ENCODE measurements at places on chromosomes 12 and 14.

- DNase-seq: no peak
Observed at GRCh38 chr12:1922985-1923384, 4.5 kb upstream of the CACNA2D4 start.

DNA sequence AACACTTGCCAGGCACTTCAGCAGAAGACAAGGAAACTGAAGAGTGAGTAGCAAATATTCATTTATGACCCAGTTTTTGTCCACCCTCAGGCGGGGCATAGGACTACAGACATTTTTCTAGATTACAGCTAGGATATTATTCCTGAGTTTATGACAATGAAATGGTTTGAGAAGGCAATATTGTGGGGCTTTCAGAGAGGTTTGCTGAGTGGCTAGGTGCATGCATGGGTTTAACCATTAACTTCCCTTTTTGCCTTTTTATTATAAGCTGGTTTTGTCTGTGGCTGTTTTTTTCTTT lies 104.0 kb upstream of the BCAT1 start:
- DNase-seq: no peak

GRCh38 chr12:24467226-24467625 lies 481.7 kb downstream of the BCAT1 start:
- DNase-seq: no peak

DNA sequence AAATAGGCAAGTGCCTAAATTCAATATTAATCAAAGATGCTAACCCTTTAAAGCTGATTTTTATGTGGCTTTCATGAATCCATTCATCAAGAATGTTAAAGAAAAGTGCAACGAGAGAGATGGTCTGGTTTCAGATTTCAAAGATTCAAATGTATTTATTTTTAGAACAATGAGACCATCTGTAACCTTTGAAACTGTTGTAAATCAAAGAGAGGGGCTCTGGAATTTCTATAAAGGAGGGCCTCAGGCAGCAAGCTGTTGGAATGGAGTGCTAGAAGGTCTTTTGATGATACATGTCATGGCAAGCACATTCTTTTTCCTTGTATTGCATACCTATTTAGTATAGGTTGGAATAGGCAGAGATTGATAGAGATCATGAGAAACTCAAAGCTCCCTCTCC lies 433.0 kb downstream of the LRIG3 start:
- DNase-seq: no peak

GRCh38 chr12:8698879-8699278 lies 1.1 kb downstream of the RIMKLB start:
- DNase-seq: no peak

DNA sequence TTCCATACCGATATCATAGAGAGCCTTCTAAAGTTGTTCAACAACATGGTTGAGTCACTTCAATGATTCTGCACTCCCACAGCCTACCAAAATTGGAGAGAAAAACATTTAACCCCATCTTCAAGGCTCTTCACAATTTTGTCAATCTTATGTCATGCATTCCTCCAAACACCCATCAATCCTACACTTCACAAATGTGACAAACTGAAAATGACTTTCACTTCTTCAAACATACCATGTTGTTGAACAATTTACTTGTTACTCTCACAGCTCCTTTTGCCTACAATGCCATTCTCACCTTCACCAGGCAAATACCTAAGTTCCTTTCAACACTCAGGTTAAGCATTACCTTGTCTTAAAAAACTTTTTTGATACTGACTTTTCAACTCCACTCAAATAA lies 88.0 kb downstream of the OSBPL8 start:
- no peak for DNase-seq
